NCI-H187 treated with DMSO at 0.1 percent for 48 hours (cell line): ENCODE measurements at places on chromosomes 7 and 10.

DNA sequence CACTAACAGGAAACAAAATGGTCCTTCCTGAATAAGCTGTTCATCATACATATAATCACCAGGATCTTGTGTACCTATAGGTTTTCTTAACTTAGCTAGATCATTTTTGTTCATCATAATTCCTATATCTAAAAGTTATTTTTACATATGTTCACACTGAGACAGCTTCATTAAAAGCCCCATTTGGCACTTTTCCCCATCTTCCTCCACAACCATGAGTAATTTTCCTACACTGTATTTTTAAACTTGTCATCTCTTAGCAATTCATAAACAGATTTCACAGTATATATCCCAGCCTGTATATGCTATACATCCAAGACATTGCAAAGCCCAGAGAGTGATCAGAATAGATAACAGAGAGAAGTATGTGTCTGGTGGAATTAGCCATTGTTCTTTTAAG lies 28.3 kb downstream of the ZNF365 start:
- DNase-seq = no peak

DNA sequence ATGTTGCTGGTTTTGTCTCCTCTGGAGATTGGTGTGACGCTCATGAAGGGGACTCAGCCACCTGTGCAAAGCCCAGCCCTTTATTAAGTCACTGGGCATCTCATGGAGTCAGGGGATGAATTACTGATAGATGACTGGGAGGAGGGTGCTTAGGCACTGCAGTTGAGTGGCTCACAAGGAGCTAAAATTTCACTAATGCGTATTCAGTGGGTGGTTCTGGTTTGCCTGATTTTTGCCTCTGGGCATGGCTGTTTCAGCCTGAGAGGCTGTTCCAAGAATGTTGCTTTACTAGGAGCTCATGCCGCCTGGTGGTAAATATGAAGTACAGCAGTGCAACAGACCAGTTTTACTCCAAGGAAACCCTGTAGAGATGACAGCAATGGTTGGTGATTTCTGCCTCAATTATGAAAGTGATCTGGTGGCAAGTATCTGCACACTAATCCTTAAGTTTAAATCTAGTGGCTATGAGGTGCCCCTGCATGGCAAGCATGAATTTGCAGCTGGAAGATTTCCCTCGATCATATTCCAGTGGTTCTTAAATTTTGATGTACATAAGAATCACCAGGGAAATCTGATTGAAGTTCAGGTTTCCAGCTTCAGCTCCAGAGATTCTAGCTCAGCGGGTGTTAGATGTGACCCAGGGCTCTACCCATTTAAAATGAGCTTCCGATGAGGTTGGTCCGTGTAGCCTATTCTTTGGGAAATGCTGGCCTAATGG lies 19.9 kb downstream of the ACTA2 start:
- DNase-seq = peak; percentile 74

GRCh38 chr10:30625080-30625479 lies 4.5 kb downstream of the LYZL2 start:
- no peak for DNase-seq

GRCh38 chr7:150954986-150955518 lies 23.1 kb downstream of the KCNH2 start:
- no peak for DNase-seq

DNA sequence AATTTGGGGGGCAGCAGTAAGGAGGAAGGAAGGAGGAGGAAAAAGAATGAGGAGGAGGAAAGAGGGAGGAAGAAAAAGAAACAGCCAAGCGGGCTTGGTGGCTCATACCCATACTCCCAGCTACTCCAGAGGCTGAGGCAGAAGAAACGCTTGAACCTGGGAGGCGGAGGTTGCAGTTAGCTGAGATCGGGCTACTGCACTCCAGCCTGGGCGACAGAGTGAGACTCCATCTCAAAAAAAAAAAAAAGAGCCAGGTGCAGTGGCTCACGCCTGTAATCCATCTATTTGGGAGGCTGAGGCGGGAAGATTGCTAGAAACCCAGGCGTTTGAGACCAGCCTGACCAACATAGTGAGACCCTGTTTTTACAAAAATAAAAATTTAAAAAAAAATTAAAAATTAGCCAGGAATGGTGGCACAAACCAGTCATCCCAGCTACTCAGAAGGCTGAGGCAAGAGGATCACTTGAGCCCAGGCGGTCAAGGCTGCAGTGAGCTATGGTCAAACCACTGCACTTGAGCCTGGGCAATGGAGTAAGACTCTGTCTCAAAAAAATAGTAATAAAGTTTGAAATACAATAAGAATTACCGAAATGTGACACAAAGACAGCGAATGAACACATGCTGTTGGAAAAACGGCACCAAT lies 14.1 kb upstream of the CRCP start:
- no peak for DNase-seq
